ENCODE measurements at places on chromosomes 3 and 15.
A peak's percentile ranks its signal among the peaks of the same experiment; 100 is the strongest.

DNA sequence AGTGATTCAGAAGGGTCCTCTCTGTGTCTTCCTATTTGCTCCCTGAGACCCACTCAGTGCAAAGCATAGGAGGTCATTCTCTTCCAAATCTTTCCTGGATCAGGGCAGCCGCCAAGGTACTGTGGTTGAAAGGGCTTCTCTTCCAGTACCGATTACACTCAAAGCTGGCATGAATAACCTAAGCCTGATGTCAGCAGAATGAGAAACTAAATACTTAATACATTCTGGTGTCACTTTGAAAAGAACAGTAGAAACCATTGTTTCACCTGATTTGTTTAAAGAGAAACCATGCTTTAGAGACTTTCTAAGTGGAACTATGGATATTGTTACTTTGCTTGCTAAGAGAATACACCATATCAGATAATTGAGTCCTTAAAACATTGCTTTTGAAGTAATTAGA, 50.2 kb downstream of the PDHB start:
- no peak for DNase-seq

- no peak for DNase-seq
Observed at GRCh38 chr15:46644501-46645481, 1010.0 kb downstream of the SQOR start.

DNA sequence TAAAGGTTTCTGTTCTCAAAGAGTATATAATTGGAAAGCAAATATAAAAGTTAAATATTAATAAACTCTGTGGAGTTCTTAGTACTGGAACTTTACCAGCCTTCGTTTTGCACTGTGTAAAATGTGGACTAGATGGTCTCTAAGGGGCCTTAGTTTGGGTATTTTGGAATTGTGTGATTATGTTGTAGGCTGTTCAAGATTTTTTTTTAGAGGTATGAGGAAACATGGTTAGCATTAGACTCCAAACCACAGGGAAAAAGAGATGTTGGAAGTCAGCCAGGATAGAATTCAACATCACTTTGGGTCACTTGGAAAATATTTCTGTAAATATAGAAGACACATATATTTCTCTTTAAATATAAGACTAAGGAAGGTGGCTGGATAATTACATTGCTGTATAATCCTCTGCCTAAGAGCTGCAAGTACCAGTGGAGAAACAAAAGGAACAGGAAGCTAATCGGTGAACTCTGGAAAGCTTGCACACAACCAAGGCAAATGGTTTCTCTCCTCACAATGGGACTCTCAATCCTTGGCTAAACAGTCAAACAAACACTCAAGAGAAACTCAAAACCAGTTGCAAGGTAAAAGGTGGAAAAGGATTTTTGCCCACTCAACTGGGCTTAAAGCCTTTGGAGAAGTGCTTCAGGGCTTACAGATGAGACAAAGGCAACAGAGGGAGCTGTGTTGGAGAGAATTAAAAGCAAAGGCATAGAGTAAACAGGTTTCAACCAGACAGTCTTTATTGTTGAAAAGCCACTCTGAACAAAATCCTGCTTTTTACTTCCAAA, 141.7 kb downstream of the NR1D2 start:
- no peak for DNase-seq

- DNase-seq = no peak
Observed at GRCh38 chr3:170976190-170976519, 50.4 kb downstream of the SLC2A2 start.

- no peak for DNase-seq
Observed at GRCh38 chr3:16769525-16769924, 115.2 kb upstream of the PLCL2 start.

DNA sequence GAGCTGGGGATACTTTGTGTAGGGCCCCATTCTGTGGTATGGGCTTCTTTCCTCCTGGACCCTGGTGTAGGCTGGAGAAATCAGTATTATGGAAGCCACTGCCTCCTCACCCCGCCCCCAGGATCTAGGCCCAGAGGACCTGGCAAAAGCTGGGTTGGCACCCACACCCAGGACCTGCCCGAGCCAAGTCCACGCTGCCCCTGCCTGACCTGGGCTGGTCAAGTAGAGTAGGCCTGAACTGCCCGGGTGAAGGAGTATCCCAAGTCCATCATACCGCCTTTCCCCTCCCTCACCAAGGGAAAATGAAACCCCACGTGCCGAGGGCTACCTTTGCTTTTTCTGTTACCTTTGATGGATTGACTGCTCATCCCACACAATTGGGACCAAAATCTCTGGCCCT, 37.7 kb upstream of the TRAK1 start:
- DNase-seq = no peak

- no peak for DNase-seq
Observed at GRCh38 chr3:58962040-58962651, 87.7 kb downstream of the CFAP20DC start.

GRCh38 chr3:181313335-181313734, 323.8 kb upstream of the DNAJC19 start:
- no peak for DNase-seq

DNA sequence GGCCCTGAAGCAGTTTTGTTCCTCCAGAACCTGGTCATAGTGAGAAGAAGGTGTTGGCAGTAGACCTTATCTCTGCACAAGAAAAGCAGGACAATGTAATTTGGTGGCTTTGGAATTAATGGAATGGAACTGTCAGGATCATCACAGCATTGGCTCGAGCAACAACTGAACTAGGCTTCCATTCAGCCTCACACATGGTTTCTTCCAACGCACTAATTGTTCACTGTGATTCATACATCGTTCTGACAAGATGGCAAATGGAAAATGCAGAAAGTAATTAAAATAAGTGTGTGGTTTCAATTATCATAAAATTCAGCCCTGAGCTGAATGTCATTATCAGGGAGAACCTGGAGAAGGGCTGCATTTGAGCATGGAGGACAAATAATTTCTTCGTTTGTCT, 80.6 kb downstream of the MFSD1 start:
- no peak for DNase-seq

- DNase-seq = no peak
Observed at GRCh38 chr3:4464576-4464975, 2.5 kb downstream of the SUMF1 start.

DNA sequence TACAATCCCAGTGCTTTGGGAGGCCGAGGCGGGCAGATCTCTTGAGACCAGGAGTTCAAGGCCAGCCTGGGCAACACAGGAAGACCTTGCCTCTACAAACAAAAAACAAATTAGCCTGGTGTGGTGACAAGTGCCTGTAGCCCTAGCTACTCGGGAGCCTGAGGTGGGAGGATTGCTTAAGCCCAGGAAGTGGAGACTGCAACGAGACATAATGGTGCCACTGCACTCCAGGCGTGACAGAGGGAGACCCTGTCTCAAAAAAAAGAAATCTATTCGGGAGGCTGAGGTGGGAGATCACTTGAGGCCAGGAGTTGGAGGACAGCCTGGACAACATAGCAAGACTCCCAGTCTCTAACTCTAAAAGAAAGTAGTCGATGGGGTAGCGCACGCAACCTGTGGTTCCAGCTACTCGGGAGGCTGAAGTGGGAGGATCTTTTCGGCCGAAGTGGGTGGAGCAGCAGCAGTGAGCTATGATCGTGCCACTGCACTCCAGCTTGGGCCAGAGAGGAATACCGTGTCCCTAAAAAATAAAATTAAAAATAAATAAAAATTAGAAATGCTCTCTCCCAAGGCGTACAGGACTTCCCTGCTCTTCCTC, 775 bp downstream of the C3orf33 start:
- DNase-seq = peak; percentile 39

DNA sequence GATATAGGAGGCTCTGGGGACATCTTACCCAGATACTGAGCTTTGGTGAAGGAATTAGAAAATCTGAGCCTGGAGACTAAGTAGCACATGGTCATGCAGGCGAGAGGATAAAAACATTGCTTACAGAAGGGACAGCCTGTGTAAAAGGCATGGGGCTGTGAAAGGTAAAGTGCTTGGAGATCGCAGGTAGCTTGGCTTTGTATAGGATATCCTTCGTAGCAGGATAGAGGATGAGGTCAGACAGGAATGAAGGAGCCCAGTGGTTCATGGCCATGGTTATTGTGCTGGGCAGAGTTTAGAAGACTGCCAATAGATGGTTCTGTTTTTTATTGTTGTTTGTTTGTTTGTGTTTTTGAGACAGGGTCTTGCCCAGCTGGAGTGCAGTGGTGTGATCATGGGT, 82.5 kb downstream of the SLMAP start:
- no peak for DNase-seq

DNA sequence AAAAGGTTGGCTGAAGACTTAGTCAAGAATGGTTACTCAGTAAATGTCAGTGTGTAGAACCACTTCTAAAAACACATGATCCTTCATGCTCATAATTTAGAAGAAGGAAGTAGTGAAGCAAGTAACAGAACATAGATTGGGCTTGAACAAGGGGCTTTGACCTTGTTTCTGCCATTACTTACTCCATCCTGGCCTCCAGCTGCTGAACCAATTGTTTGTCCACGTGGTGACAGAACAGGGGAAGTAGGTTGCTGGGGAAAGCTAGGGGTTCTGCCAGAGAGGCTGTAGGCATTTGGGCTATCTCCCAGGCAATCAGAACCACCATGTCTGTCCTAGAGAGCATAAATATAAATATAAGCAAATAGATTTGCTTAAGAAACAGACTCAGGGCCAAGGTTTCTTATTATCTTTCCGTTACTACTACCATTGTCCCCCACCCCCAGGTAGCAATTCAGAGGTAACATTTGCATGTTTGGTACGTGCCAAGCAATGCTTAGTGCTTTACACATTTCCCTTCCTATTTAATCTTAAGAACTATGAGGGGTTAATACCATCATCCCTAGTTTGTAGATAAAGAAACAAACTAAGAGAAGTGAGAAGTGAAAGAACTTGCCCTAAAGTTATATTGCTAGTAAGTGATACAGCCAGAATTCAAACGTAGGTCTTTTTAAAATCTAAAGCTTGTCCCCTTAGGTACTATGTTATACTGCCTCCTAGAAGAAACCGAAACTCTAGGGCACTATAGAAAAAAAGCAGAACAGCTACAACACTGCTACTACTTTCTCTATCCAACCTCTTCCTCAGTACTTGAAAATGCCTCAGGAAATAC, 3.0 kb upstream of the SPG11 start:
- peak; percentile 58 for DNase-seq

DNA sequence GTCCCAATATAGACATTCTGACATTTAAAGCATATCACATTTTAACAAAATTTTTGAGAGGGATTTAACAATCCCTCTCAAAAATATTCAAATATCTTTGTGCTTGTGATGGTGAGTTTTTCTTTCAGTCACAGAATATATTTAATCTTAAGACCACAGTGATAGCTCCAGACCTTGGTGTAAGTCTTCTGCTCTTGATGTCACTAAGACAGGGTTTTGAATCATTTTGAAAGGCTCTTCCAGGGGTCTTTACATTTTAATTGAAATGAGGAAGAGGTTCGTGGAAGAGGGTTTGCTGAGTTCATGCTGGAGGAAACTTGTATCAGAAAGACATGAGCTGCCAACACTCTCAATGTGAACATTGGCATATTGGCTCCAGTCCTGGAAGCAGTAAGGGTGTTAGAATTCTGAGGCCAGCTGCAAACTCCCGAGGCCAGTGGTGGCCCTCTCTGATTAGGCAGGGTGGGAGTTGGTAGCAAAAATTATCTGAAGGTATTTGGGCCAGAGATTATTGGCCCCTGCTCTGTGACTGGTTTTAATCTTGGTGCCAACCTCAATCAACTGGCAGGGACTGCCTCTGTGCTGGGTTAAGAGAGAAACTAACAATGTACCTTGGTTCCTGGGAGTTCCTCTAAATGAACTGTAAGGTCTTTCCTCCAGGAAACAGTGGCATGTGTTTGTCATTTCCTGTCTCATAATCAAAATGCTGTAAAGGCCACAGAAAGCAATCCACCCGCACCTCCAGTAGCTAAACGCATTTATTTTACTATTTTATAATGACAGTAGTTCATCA, 5.3 kb downstream of the POU1F1 start:
- no peak for DNase-seq

DNA sequence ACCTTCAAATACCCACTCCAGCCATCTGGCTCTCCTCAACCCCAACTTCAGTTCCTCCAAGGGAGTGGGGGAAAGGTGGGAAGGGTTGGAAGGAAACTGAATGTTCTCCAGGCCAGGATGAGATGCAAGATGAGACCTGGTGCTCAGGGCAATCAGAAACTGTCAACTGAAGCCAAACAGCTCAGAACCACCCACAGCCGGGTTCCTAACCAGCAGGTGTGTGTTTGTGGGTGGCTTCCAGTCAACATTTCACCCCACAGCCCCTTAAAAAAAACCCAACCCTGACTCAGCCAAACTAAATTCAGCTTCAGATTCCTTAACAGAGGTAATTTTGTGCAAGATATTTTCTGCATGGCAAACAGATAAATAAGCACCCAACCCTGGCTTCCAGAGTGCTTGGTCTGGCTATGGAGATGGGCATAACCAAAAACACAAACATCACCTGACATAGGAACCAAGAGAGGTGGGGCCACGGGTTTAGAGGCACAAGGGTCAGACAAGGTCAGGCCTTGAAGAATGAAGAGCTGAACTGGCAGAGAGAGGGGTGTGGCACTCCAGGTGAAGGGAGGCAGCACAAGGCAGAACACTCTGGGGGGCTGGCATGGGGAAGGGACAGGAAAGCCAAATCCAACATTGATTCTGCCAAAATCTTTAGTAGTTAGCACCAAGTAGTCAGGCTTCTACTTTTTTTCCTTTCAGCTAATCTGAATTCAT, 34.7 kb downstream of the ZNF445 start:
- no peak for DNase-seq

DNA sequence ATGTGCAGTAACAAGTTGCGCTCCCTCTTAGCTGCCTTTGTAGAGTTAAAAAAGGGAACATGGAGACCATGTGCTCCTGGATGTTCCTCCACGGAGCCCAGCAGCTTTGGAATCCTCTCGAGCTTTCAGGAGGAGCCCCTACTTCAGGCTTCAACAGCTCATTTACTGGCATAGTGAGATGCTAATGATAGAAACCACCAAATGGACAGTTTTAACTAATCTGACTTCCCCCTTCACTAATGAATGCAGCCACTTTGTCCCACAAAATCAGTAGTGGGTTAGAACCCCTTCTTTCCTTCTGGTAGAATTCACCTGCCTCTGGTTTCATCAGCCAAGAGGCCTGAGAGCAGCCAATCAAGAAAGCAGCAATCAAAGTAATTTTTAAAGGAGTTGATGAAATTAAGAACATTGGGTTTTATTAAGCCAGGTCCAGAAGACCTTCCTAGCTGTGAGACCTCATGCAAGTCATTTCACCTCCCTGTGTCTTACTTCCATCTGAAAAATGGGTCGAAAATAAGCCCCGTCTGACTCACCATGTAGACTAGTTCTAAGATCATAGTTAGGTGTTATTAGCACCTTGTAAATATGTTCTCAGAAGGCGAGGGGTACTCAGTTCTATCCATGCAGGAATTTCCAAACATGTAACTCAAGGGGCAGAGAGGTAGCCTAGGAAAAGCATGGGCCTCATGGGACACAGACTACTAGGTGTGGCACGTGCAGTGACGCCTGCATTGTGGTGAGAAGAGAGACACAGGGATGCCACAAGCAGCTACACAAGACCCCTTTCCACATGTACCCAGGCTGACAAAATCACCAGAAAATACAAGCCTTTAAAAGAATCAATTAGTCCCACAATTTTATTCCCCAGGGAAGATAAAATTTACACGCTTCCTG, 179.7 kb upstream of the LPP start:
- no peak for DNase-seq

DNA sequence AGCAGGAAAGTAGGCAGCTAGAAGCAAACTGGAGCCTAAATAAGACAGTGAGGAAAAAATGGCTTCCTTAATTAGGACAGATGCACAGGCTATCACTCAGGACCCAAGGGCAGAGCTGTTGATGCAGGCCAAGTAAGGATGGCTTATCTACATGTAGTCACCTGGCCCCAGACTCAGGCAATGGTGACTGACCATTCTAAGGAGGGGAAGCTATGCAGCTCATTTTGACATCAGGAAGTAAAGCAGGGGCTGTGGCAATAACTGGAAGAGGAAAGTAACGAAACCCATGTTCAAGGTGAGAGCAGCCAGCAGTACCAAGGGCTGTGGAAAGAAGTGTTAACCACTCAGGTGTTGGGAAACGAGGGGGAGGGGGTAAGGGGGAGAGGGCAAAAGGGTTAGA, 16.2 kb downstream of the ACAD11 start:
- no peak for DNase-seq

Measured in CD4-positive, alpha-beta T cell treated with Interleukin-21 for 1 hour (primary cell).